ENCODE measurements at places on chromosomes 7 and 10.

GRCh38 chr7:46003161-46003560, 82.1 kb upstream of the IGFBP3 start:
- DNase-seq = no peak

DNA sequence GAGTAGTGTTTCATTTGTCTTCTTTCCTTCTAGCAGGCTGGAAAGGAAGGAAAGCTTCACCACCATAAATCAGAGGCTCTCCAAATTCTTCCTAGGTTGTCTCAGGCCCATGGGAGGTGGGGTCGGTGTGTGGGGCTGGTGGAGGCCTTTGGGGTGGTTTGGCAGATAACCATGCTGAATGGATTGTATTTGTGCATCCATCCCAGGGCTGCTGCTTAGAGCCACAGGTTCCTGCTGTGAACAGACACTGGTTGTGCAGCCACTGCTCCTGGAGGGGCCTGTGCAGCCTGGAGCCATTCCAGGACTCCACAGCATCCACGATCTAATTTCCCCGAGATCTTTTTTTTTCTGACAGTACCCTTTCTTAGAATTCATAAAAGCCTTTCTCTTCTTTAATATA, 741.8 kb downstream of the SUGCT start:
- DNase-seq = no peak

DNA sequence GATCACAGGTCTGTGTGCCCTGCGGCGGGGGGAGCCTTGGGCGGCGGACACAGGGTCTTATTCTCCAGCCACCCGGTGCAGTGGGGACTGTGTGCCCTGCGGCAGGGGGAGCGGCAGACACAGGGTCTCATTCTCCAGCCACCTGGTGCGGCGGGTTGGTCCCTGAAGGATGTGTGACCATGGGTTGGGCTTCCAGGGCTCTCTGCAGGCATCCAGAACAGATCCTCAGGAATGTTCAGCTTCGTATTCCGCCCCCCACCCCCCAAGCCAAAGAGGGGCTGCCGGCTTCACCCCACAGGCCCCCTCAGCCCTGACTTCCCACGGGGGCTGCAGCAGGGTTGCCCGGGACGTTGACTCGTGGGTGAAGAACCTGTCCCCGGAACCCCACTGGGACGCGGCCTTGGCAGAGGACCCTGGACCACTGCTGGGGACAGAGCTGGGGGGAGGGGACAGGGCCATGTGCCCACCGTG, 154.5 kb upstream of the PPP2R2D start:
- no peak for DNase-seq

DNA sequence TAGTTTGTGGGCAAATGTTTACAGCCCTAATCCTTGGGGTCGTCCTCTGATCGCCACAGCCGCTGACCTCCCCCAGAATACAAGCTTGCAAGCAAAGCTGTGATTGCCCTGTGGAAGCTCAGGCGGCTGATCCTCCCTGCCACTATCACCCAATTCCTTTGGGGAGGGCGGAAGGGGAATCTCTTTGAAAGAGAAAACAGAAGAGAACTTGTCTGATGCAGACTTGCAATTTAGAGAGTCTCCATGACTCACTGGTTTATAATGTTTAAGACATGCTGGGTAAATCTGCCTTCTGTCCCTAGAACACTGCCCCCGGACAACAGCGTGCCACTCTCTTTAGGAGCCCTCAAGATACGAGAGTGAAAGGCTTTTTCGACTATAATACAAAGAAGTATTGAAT, 75.5 kb downstream of the NRP1 start:
- no peak for DNase-seq

DNA sequence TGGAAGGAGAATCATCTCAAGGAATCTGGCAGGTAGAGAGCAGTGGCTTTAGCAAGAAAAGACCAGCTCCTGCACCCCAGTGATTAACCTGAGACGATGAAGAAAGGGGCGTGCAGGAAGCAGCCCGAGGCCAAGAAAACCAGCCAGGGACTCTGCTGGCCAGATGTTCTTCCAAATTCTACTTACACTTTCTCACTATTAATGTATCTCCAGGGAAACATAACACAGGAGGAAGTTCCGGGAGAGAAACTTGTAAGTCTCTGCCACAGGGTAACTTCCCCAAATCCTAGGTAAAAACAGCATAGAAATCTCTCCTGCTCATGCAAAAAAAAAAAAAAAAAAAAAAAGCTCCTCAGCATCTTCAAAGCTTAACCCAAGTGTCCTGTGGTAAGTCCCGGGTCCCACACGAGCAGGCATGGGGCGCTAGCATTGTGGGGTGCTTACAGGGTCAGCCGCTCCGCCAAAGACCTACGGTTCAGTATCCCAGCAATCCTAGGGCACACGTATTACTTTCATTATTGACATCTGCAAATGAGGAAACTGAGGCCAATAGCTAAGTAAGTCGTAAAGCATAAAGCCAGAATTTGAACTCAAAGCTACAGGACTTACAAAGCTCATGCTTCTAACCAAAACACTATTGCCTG, 97.2 kb upstream of the GNA12 start:
- peak; percentile 66 for DNase-seq

GRCh38 chr7:35348611-35349400, 94.9 kb upstream of the TBX20 start:
- no peak for DNase-seq

GRCh38 chr10:119348516-119349240, 141.3 kb downstream of the GRK5 start:
- no peak for DNase-seq

GRCh38 chr10:65534771-65535170, 1391.1 kb upstream of the LRRTM3 start:
- DNase-seq = no peak

DNA sequence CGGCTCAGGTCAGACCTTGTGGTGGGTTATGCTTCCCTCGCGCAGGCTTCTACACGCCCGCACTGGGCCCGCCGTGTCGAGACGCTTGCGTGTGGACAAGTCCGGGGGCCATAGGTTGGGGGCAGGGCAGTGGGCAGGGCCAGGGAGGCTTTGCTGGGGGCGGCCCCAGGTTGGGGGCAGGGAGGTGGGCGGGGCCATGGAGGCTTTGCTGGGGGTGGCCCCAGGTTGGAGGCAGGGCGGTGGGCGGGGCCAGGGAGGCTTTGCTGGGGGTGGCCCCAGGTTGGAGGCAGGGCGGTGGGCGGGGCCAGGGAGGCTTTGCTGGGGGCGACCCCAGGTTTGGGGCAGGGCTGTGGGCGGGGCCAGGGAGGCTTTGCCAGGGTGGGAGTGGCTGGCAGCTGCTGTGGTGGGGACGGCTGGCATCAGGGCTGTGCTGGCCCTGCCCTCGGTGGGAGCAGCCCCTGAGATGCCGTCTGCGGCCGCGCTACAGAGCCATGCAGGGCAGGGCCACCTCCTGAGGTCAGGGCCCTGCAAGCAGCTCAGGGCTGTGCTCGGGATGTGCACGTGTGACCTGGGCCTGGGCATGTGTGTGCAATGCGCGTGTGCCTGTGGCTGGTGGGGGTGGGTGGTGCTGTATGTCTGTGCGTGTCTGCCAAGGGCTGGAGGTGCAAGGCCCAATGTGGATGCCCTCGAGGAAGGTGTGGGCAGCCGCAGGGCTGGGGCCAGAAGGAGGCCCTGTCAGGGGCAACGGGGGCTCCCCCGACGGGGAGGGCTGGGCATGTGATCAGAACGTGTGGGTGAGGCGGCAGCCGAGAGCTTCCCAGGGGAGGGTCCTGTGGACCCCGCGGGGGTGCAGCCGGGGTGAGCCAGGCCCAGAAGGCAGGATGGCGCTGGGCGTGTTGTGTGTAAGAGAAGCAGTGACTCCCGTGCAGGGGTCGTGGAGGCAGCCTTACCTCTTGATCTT, 72.5 kb upstream of the NKX6-2 start:
- DNase-seq = peak; percentile 68

GRCh38 chr7:141386881-141387280, 164.3 kb upstream of the AGK start:
- no peak for DNase-seq

DNA sequence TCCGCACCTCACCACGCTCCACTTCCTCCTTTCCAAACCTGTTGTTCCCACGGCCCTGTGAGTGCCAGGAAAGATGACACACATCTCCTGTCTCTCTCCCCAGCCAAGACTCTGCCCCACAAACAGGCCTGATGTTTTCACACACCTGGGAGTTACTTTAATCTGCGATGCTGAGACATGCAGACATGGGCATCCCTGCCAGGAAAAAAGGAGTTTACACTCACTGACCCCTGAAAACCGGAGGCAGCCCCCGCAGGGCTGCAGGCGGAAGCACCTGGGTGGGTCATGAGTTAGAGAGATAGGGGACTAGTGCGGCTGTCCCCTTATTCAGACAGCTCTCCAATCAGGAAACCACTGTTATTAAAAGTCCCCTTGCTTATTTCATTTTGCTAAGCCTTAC, 106.4 kb upstream of the CARD11 start:
- DNase-seq = no peak

DNA sequence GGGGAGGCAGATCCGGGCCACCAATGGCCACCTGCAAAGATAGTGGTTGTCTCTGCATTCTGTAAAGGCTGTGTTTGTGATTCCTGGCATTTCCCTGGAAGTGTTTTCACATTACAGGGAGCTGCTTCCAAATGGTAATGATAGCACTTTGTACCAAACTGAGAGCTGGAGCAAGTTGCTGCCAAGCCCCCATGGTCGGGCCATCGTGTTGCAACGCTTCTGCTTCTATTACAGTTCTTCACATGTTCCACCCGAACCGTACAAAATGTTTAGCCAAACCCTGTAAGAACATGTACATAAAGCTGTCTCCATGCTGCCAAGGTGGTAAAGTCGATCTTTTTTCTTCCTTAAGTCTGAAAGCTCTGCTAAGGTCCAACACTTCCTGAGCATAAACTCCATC, 397.7 kb upstream of the NFE2L3 start:
- no peak for DNase-seq

- DNase-seq = no peak
Measured at GRCh38 chr10:117762819-117763172, 220.2 kb downstream of the EMX2 start.

DNA sequence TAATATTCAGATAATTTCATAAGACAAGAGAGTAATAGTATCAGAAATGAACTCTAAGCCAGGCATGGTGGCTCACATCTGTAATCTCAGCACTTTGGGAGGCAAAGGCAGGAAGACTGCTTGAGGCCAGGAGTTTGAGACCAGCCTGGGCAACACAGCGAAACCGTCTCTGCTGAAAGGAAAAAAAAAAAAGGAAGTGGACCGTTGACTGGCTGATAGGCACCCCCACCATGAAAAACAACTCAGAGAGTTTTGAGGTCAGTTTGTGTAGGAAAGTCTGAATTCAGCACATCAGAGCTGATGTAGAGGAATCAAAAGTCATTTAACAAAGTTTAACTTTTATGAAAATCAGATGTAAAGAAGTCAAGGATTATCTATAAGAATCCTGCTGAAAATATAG, 63.2 kb upstream of the AMPH start:
- no peak for DNase-seq

GRCh38 chr10:125113691-125114371, 46.5 kb downstream of the CTBP2 start:
- DNase-seq = no peak

GRCh38 chr7:135706858-135707569, 21.0 kb downstream of the SLC13A4 start:
- DNase-seq = no peak

DNA sequence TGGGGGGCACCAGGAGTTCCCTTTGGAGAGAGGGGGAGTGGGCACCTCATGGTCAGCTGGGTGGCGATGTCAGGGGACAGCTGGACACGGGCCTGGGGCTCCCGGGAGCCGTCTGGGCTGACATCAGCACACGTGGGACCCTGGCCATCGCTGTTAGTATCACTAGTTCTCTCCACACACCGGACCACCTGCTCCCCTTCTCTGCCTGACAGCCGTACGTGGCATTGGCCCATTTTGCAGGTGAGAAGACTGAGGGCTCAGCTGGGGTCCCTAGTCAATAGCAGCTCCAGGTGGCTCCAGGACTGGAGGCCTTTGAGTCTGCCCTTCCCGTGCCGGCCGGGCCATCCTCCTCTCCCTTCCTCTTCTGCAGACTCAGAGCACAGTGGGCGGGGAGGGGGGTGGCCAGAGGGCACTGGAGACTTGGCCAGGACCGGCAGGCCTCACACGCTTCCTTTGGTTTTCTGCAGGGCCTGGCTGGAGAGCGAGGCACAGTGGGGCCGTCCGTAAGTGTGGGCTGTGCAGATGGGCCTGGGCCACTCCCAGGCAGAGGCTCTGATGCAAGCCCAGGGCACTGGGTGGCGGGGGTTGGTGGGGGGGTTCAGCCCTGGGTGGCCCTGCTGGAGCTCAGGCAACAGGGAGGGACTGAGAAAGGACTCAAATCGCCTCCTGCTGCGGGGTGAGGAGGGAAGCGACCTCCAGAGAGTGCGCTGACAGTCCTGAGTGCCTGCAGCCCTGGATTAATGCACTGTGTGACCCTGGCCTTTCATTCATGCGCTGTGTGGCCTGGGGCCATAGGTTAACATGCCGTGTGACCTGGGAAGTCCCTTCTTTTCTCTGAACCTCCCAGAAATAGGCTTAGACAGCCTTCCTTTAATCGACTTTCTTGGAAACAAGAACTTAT, 78.2 kb downstream of the MYL10 start:
- no peak for DNase-seq

Measured in lower leg skin (tissue), 4 donors.